ENCODE measurements at places on chromosomes 3 and 15.

DNA sequence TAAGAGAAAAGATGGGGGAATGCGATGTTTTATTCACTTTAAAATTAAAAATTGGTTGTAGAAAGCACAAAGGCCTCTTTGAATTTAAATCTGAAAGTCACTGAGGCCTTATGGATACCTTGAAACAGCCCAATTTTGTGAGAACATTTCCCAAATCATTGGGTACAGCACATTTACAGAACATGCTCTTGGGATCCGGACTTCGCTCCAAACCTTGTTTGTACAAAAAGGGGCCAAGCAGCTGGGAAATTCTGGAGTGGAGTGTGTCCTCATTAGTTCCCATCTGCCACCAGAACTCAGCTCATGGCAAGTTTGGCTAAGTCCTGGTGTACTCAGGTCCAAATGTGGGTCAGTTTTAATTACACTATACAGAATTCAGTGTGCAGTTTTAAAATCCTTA, 254.2 kb downstream of the ZBTB20 start:
- peak; percentile 83 for DNase-seq

DNA sequence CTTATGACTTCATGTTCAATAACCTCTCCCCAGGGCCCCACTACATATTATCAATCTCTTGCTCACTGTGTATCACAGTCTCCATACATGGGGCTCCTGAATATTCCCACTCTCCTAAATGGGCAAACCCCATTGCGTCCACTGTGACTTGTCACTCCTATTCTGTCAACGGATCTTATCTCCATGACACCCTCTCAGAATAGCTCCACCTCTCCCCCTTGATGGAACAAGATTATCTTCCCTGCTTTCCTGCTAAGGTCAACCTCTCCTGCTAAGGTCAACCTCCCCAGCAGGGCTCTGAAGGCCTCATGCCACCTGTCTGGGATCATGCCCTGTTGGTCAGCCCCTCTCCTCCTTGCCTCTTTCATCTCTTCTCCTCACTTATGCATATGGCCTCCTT, 1.8 kb downstream of the CLDN18 start:
- DNase-seq, result no peak

DNA sequence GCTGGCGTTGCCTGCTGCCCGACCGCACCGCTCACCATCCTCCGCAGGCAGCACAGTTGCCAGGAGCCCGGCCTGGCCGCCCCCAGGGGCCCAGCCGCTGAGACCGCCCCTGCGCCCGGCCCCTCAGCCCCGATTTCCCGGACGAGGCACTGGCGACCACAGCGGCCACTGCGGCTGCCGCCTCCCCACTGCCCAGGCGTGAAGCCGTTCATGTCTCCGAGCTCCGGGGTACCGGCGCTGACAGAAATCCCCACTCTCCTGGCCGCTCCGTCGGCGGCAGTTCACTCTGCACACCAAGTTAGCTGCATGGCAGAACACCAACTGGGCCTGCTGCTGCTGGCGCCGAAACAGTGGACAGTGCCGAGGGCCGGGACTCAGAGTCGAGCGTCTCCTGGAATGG, 8.5 kb downstream of the SELENOT start:
- DNase-seq, result no peak

GRCh38 chr3:51434746-51435327, 43.8 kb downstream of the RBM15B start:
- DNase-seq, result no peak

DNA sequence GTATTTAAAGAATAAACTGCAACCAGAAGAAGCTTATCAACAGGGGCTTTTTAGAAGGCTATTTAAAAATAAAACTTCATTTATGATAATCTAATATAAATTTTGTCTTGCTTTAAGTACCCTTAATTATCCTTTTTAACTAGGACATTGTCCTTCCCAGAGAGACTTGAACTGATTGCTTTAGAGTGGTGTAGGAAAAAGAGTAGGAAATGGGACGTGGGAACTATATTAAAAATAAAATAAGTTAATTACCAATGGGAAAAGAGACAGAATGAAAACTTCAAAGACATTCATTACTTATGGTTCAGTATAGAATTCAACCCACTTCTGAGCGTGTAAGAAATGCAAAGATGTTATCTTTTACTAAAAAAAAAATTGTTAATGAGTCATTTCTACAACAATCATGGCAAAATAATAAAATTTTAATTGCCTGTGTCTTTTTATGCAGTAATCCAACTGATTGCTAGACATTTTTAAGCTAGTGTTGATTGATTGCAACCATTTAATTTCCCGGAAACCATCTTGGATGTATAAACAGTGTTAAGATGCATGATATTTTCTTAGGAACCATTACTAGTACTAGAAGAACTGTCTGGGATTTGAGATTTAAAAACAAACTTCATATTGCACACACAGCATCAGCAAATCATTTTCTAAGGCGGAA, 298.8 kb upstream of the UMPS start:
- DNase-seq, result no peak

GRCh38 chr3:40477666-40478065, 744 bp downstream of the ZNF619 start:
- no peak for DNase-seq

DNA sequence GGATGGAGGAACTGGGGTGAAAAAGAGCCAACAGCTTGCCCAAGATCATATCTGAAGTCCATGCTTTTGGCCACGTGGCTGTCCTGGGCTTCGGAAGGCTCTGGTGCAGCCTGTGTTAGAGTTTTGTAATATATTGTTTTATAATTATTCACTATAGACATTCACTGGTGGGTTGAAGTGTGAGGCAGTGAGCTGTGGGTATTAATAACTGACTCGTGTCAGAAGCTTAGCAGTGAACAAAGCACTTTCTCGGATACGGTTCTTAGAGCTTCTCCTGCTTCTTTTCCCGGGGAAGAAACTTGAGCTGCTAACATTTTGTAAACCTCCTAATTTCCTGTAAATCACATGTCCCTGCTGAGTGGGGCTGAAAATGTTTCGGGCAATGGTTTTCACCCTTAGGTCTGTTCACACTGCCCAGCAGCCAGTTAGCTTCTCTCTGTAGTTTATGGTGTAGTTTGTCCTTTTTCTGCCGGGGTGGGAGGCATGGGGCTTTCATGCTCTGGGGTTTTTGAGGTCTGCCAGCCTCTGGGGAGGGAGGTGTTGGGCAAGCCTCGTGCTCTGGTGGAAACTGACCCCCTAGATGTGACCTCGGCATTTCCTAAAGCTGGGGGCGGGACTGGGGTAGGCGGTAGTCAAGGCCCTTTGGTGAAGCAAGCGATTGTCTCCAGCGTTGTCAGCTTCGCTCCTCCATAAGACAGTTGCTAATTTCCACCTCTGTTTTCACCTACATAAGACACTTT, 1.7 kb downstream of the MRAS start:
- DNase-seq, result no peak

DNA sequence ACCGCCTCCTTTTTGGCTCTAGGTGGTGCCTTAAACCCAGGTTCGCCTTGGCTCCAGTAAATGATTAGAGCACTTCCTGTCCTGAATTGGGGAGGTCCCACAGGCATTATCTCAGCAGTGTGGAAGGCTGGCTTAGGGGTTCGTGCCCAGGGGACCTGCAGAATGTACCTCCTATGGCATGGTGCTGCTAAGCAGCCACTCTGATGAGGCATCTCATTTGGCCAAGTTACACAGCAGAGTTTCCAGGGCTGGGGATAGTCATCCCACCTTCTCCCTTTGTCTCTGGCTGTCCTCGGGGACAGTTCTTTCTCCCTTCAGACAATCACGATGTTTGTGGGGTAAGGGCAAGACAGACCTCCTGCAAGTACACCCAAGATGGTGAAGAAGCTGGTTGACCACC, 371.2 kb downstream of the VPS13C start:
- DNase-seq, result no peak

DNA sequence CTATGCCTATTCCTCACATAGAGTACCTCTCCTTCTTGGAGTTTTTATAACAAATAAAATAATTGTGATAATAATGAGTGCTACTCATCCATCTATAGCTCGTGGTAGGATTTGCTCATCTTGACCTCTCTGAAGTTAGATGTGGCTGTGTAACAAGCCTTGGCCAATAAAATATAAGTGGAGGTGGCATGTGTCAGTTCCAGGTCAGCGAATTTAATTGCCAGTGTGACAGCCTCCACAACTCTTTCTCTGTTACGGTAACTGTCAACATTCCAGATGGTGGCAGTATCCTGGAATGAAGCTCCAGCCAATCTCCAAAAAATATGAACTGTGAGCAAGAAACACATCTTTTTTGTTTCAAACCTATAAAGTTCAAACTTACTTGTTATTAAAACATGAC, 13.8 kb downstream of the CLRN1 start:
- DNase-seq, result no peak

GRCh38 chr3:147422196-147422595, 13.0 kb downstream of the ZIC1 start:
- DNase-seq, result no peak

GRCh38 chr3:197789309-197789708, 1.7 kb upstream of the LRCH3 start:
- DNase-seq, result no peak

- DNase-seq, result peak; percentile 11
Observed at GRCh38 chr3:42831321-42831713, 22.1 kb downstream of the ACKR2 start.

- DNase-seq, result no peak
Observed at GRCh38 chr3:171177056-171177455, 150.5 kb upstream of the SLC2A2 start.

DNA sequence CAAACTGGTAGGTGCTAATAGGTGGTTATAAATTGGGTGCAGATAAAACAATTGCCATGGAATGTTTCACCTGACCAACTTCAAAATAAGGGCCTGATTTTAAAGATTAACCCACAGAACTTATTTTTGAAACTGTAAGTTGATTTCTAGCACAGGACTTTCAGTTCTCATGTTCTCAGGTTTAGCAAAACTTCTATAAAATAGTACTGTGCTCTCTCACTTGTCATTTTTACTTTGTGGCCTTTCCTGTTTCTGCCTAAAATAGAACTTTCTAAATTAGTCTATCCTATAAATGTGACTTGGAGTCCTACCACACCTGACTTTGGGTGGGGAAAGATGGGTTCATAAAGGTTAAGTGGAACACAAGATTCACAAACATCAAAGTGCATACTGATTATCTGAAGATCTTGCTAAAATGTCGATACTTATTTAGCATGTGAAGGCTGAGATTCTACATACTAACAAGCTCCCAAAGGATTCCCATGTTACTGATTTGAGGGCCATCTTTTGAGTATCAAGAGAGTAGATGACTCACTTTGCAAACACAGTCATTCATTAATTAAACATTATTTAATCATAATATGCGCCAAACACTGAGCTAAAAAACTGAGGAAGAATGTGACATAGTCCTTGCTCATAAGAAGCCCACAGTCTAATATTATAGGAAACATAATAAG, 38.6 kb downstream of the BTLA start:
- no peak for DNase-seq

DNA sequence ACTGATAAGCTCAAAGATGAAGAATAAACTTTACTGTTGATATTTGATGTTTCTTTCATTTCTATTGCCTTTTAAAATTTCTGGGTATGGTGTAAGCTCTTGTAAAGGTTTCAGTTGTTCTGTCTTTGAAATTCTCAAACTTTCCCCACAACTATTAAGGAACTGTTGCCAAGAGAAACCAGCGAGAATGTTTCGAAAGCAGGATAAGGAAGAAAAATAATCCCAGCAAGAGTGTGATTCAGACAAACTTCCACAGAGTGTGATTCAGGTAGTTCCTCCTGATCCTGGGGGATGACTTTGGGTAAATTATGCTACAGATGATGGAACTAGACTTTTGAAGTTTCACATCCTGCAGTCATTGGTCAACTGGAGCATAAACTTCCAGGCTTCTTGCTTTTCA, 632.0 kb downstream of the NSUN3 start:
- no peak for DNase-seq

DNA sequence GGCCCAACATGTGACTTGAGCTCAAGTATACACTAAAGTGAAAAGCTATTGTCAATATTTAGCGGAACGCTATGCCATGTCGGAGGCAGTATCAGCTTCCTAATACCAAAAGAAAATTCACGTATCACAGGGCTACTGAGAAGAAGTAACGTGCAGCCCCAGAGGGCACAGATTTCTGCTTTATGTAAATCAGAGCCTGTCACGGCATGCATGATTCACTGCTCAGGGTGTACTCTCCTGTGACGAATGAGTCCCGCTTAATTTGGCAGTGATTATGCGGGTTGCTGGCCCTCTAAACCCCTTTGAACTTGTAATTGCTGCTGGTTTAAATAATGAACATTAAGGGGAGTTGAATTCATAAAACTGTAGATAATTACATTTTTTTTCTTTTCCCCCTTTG, 85.3 kb downstream of the MEIS2 start:
- DNase-seq, result no peak
